NCI-H524 (cell line): ENCODE measurements at places on chromosomes 7 and 10.

DNA sequence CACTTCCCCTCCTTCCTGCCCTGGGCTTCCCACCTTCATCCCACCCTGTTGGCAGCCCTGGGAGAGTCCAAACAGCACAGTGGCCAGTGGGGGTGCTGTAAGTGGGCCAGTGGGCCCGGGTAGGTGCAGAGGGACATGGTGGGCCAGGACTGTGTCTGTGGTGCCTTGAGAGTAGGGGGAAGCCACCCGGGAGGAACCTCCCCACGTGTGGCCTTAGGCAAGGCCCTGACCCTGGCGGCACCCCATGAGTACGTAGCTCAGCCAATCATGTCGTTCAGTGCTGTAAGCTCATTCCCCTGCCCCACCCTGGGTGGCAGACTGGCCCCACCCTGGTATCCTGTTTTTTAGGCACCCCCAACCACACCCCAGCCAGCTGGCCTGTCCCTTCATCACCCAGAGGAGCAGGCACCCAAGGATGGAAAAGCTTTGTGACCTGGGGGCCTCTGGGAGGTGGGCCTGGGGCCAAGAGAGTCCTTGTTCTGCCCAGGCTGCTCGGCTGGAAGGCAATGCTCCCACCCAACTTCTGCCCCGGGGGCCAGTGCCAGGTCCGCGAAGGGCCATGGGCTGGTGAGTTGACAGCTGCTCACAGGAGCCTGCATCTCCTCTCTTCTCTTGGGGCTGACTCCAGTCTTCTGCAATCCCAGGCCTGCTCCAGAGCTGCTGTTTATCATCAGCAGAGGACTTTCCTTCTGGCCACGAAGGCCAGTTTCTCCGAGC lies 41.6 kb downstream of the TSPAN15 start:
- no peak for DNase-seq

GRCh38 chr10:42911359-42911758 lies 128.8 kb downstream of the BMS1 start:
- no peak for DNase-seq

DNA sequence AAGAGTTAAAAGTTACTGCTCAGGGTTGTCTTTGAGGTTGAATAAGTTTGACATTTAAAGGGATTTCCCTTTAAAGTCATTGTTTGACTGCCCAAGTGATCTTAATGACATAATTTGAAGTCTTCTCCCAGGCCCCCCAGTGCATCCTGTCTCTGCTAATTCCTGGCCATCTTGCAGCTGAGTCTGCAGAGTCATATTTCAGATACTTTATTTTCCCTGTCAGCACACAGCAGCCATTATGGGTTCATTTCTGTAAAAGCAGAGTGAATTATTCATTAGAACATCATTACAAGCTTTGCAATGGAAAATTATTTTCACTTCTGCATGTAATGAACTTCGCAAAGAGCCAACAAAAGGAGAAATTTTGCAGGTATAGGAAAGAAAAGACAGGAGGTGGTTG lies 536.6 kb downstream of the GALNT17 start:
- DNase-seq: no peak

- no peak for DNase-seq
Measured at GRCh38 chr10:123962756-123963530, 71.3 kb upstream of the CPXM2 start.

DNA sequence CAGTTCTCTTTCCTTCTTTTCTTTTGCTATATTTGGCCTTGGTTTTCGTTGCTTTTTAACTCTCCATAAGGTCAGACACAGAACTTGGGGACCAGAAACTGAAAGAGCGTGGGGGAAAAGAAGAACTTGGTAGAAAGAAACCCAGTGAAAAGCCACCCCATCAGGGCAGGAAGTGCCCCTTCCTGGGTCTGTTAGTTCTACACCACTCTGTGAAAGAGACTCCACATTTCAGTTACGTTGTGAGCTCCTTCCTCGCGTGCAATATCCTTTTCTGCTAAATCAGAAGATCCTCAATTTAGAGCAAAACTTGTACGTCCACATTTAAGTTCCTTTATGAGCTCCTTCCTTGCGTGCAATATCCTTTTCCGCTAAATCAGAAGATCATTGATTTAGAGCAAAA lies 220.6 kb upstream of the FOXK1 start:
- DNase-seq: no peak

DNA sequence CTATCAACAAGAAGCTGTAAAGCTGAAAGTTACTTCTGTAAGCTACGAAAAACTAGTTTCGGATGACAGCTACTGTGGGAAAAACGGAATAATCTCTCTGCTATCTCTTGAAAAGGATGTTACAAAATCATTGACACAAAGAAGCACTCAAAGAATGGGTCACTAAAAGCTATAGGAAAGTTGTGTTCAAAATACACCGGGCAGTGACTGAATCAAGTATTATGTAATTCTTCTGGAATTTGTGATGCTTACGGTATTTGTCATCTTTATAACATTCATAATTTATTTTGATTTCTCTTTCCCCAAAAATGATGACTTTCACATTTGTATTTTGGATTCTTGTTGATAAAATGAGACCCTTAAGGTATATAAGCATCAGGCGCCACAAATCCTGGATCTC lies 112.1 kb upstream of the KLF6 start:
- no peak for DNase-seq

DNA sequence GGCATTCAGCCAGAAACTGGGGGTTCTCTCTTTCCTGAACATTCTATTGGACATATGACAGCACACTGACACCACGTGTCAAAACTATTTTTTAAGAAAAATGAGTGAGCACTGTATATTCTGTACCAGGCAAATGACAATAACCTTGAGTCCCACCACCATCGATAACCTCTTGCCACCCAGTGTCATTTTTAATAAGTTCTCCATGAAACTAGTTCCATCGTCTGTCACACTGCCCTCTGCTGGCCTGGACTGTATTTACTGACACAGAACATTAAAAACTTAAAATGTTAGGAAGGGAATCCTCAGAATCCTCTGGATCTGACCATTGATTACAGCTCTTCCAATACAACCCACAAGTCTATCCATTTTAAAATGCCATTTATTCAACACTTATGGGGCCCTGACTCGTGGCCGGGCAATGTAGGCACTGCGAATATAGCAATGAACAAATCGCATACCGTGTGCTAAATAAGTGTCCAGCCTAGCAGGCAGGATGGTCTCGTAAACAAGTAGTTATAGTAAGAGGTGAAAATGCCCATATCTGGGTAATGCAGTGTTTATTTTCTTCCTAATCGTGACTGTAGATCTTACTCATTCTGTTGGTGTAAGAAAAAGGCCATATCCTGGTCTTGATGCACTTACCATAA lies 35.9 kb upstream of the CACNB2 start:
- DNase-seq: no peak

GRCh38 chr7:112124061-112124766 lies 82.0 kb downstream of the DOCK4 start:
- no peak for DNase-seq

- DNase-seq: no peak
Measured at GRCh38 chr7:102039706-102040105, 222.3 kb downstream of the CUX1 start.

- DNase-seq: no peak
Measured at GRCh38 chr10:8273749-8274148, 219.3 kb downstream of the GATA3 start.

DNA sequence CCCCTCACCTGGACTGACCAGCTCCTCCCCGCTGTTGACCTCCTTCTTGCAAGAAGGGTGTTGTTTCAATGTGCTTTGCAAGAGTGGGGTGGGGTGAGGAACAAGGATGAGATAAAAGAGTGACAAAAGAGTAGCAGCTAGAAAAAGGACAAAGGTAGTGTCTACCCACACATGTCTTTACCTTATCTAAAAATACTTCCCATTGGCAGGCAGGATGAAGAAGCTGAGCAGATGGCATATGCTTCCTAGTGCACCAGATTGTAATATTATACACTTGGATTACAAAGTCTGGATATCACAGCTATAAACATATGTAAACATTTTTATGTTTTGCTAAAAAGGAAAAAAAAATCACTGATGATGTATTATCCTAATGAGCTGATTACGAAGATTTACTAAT lies 34.5 kb downstream of the CHN2 start:
- peak; percentile 70 for DNase-seq

DNA sequence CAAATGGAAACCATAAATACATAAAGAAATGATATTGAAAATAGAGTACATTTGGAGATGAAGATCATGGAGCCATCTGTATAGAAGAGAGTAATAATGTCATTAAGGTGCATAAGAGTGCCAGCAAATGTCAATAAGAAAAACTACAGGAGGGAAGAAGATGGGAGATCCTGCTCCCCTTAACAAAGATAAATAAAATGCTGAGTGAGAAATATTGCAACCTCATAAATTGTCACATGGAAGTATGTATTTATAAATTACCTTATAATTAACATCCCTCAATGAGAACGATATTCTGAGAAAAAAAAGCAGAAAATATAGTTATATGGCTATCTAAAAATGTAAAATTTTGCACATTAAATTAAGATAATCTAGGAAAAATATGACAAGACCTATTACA lies 155.2 kb upstream of the PRSS1 start:
- no peak for DNase-seq

DNA sequence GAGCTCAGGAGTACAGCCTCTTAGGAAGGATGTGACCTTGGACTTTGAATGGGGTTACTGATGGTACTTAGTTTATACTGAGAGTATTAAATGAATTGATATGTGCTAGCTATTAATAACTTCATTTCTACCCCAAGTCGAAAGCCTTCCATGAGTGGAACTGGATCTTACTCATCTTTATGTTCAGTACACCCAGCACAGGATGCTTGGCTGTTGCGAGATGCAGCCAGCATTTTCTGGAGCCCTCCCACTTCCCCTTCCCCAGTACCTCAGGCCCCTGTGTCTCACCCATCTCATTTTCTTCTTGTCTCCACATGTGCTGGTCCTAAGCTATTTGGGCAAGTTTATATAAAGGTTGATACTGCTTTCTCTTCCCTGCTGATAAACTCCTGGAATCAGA lies 7.2 kb downstream of the UPP1 start:
- no peak for DNase-seq

- DNase-seq: no peak
Measured at GRCh38 chr10:72156223-72156622, 59.6 kb upstream of the ANAPC16 start.

DNA sequence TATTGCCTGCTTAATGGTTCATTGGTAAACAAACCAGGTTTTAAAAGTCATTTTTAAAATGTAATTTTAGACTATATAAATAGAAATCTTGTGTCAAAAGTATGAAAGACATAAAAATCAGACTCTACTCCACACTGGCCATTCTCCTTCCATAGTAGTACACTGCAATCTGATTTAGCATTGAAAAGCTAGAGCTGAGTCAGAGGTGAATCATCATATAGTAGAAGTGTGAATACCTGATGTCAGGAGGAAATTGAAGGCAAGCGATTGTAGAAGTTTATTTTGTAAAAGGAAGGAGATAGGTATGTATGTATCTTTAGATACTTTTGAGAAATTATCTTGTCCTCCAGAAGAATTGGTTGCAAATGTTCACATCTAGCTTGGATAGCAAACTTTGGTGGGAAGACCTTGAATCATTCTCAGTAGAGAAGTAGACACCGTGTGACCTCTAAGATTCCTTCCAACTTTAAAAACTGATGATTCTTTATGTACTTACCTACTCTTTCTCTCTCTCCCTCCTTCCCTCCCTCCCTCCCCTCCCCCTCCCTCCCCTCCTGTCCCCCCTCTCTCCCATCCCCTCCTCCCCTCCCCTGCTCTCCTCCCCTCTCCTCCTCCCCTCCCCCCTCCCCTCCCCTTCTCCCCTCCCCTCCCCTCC lies 88.1 kb downstream of the BTAF1 start:
- no peak for DNase-seq

- peak; percentile 70 for DNase-seq
Measured at GRCh38 chr7:117072620-117073118, 119.4 kb downstream of the ST7 start.

DNA sequence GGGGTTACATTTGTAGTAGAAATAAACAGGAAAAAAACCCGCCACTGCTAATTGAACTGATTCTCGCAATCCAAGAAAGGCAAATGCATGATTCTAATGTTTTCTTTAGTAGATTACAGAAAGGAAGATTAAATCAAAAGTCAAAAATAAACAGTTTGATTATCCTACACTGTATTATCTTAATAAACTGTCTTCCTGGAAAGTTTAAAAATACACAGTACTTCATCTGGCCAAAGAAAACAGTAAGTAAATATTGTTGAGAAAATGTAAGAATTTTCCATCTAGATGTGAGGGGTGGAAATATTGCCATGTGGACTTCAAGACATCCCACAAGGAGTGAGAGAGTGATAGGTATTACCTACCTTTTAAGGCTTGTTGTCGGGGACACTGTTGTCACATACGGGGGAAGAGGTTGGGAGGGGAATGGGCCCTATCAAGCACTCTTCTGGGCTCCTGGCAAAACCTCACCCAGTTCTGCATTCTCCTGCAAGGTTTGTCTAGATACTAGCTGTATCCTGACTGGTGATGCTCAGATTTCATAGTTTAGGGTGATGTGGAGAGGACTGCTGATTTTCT lies 17.8 kb downstream of the GRK5 start:
- DNase-seq: no peak

- DNase-seq: no peak
Measured at GRCh38 chr10:29434111-29434510, 145.2 kb downstream of the LYZL1 start.

- no peak for DNase-seq
Measured at GRCh38 chr10:127151981-127152699, 44.3 kb downstream of the INSYN2A start.

DNA sequence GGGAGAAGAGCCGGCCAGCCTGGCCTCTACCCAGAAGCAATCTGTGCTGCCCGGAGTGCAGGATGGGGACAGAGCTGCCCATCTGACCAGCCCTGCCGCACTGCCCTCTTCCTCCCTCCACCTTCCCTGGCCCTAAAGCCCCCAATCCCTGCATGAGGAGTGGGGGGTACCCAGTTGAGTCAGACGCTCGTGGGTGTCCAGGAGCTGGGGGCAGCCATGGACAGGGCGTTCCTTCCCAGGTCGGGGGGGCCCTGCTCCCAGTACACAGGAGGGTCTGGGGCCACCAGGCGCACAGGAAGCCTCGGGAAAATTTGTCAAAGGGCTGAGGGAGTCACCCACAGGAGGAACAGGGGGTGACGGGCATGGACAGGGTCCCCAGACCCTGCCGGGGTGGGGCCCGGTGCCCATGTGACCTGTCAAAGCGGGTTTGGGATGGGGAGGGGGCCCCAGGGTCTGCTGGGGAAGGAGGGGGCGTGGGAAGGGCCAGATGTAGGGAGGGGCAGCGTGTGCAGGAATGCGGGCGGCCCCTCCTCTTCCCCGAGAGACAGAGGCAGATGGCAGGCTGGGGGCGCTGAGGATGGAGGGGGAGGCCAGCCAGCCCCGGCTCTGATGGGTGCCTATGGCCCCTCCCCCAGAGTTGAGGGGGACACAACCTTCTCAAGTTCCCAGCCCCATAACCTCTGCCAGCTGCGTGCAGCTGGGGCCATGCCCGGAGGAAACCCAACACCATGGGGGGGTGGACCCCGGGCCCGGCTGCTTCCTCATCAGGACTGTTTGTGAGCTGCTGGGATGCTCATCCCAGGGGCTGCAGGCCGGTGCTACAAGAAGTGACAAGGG lies 21.5 kb upstream of the GRIFIN start:
- no peak for DNase-seq
